Stimulated activated memory B cell treated with anti-CD40 and anti-IgM and Interleukin-4, amounts not matched to agents 10 μg/mL and 1 μg/mL and 100 μg/mL, for 72 hours (primary cell): ENCODE measurements at places on chromosomes 3 and 15.

- ATAC-seq = no peak
Measured at GRCh38 chr3:9716801-9717555, 13.3 kb downstream of the CPNE9 start.

GRCh38 chr3:42749753-42750231, 23.3 kb downstream of the CCDC13 start:
- ATAC-seq = no peak

GRCh38 chr3:121998611-121999473, 23.2 kb downstream of the ILDR1 start:
- peak; percentile 62 for ATAC-seq

- ATAC-seq = no peak
Measured at GRCh38 chr3:136350132-136350531, 100.0 kb downstream of the PCCB start.

DNA sequence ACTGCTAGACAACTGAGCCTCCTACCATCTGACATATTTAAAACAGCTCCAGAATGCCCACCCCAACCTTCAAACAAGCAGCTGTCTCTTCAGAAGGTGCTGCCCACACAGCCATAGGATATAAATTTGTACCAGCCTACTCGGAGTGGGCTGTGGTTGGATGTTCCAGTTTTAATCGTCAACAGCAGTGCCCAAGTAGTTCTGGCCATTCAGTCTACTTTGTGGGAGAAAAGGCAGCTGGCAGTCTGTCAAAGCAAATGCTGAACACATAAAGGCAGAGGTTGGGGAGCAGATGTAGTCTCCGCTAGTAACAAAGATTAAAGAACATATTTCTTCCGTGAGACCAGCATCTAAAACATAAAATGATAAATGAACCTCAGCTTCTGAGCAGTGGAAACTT, 15.9 kb upstream of the ERC2 start:
- no peak for ATAC-seq

DNA sequence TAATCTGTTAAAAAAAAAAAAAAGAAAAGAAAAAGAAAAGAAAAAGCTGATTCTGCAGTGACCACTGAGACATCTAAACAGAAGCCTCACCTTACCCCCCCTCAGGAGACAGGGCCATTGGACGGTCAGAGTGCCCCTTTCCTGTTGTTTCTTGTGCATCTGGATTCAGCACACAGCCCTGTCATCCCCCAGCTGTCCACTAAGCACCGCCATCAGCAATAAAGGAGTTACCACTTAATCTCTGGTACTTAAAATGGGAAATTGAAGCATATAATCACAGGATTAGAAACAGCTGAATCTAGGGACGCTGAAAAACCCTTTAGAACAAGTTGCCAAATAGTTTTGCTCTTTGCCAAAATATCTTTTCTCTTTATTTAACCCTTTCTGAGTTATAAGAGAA, 62.5 kb downstream of the TRIM69 start:
- ATAC-seq = no peak

DNA sequence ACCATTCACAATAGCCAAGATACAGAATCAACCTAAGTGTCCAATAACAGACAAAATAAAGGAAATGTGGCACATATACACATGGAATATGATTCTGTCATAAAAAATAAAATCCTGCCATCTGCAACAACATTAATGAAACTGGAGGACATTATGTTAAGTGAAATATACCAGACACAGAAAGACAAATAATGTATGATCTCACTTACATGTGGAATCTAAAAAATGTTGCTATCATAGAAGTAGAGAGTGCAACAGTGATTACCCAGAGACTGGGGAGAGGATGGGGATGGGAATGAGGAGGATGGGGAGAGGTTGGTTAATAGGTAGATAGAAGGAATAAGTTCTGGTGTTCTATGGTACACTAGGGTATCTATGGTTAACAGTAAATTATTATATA, 28.7 kb downstream of the MRPL3 start:
- no peak for ATAC-seq

GRCh38 chr15:56957812-56958406, 39.5 kb downstream of the TCF12 start:
- no peak for ATAC-seq

DNA sequence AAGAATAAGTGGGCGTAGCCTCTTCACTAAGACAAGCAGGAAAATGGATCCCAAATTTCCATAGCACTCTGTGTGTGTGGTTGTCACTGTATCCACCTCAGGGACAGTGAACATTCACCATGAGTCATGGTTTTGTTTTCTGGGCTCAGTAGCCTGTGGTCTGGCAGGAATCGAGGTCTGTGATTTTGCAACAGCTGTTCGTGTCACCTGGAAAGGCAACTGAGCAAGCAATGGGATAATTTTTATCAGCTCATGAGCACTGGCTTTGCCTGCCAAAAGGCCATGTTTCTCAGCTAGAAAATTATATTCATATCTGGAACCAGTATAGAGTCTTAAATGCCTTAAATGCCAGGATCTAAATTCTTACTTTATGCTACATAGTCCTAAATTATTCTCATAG, 60.9 kb downstream of the STRIT1 start:
- ATAC-seq = no peak

DNA sequence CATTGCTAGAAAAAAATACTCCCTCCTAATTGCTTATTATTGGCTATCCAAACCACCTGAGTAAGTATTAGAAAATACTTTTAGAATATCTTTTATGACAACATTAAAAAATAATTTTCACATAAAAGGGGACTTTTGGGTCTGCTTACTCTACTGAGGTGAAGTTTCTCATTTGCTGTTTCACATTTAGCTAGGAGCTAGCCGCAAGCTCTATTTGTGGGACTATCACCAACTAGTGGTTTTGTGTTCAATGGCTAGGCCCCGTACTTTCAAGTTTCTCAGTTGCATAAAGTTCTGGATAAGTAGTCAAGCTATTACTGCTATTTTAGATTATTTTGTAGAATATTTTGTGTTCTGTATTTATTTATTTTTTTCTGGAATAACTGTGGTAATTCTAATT, 244.2 kb upstream of the SLITRK3 start:
- no peak for ATAC-seq

DNA sequence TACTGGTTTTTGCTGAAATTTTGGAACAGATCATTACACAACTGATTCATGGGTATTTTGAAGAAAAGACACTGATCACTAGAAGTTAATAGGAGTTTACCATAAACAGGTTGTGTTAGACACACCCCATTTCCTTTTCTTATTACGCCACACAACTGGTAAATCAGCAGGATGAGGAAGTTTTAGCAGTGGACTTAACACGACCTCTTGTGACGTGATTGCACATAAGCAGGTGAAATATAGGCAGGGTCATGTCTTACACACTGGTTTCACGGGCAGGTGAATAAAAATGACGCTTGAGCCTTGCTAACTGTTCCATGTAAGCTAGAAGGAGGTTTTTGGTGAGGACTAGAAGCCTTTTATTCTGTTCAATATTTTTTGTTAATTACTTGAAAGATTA, 27.1 kb upstream of the TPRG1 start:
- ATAC-seq = no peak

GRCh38 chr3:85875589-85875988, 916.8 kb downstream of the CADM2 start:
- no peak for ATAC-seq

- no peak for ATAC-seq
Measured at GRCh38 chr15:58257776-58258325, 119.7 kb downstream of the AQP9 start.

GRCh38 chr3:60920519-60920918, 330.7 kb downstream of the FHIT start:
- ATAC-seq = no peak

DNA sequence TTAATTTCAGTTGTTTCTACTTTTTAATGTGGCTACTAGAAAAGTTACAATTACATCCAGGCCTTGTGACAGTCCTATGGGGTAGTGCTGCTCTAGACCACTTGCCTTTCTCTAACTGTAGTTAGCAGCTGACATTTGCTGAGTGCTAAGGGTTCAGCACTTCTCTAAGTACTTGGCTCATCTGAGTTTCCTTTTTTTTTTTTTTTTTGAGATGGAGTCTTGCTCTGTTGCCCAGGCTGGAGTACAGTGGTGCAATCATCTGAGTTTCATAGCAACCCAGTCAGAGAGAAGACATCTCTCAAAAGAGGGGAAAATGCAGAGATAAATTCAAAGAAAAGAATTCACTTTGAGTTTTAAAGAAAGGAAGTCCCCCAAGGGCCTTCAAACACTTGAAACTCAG, 130.8 kb downstream of the MYLK start:
- ATAC-seq = no peak

DNA sequence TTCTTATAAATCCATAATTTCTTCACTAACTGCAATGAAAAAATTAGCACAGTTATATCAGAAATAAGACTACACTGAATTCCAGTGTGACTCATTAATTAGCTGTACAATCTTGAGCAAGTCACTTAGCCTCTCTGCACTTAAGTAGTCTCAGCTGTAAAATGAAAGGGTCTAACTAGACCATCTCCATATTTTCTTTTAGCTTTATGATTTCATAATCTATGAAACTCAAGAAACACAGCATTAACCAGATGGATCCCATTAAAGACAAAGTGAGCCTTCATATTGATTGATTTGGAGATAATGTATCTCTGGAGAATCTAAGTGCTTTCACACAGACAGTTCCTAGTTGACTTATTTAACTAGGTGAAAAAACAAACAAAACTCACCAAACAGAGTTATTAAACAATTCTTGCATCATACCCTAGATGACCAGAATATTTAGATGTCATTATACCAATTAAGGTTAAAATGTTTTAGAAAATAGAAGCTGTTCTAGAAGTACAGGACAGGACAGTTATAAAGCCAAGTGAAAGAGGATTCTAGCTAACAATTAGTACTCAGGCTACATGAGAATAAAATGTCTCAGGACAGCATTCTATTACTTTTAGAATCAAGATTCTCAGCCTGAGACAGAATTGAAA, 11.2 kb downstream of the CSNK1G1 start:
- ATAC-seq = no peak

GRCh38 chr3:160695003-160695402, 18.0 kb downstream of the ARL14 start:
- ATAC-seq = peak; percentile 36

DNA sequence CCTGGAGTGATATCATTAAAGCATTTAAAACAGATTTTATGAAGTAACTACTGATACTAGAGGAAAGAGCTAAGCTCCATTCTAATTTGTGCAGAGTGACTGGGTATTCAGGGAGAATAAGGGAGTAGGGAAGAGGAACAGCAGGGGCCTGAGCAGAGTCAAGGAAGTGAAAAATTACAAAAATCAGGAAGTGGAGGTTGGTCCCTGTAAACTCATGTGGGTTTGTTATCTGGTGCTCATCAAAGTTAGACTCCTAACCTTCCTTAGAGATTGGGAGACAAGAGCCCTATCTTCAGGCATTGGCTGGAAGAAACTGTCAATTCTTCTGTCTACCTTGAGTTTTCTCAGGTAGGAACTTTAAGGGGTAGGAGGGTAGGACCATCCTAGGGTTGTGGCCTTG, 82.5 kb downstream of the NEK11 start:
- no peak for ATAC-seq

- ATAC-seq = no peak
Measured at GRCh38 chr15:80587816-80588456, 107.2 kb upstream of the ABHD17C start.

DNA sequence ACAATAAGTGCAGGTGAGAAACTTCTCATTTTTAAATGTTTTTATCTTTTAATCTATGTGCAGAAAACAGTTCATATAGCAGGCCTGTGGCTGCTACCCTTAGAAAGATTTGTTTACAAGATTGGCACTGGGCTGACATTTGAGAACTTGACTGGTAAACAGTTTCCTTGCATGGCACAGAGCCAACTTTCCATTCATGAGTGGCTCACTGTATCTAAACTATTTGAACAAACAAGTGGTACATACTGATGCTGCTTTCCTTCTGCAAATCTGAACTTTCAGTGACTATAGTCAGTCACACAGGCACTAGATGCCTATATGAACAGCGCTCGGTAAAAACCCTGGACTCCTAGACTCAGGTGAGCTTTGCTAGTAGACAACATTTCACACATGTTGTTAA, 6.3 kb upstream of the GTPBP8 start:
- ATAC-seq = peak; percentile 55

DNA sequence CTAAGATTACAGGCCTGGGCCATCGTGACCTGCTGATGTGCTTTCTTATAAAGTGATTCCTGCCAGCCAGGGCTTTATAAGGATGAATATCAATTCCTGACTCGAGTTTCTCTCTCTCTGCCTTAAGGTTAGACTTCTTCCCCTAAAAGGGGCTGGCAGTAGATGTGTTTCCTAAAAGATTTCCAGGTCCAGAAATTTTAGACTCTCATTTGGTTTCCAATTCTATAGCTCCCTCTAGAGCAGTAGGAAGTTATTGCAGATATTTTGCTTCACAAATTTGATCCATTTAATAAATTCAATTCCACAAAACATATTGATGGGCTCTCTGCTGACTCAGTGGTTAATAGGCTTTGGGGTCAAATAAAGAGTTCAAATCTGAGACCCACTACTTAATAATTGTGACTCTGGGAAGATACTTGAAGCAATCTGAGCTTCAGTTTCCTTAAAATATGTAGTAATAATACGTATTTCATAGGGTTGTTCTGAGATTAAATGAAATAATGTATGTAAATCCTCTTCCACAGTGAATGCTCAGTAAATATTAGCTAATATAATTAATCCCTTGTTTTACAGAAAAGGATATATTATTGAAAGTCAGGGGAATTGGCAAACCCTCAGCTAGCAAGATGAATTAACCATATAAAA, 2.1 kb downstream of the TRIM69 start:
- ATAC-seq = no peak

GRCh38 chr15:92009162-92009561, 155.7 kb downstream of the SLCO3A1 start:
- ATAC-seq = no peak

- no peak for ATAC-seq
Measured at GRCh38 chr15:68709876-68710275, 110.8 kb downstream of the ANP32A start.

- no peak for ATAC-seq
Measured at GRCh38 chr15:98684436-98684835, 36.1 kb downstream of the IGF1R start.

GRCh38 chr3:113532698-113533533, 561 bp downstream of the SIDT1 start:
- peak; percentile 81 for ATAC-seq

DNA sequence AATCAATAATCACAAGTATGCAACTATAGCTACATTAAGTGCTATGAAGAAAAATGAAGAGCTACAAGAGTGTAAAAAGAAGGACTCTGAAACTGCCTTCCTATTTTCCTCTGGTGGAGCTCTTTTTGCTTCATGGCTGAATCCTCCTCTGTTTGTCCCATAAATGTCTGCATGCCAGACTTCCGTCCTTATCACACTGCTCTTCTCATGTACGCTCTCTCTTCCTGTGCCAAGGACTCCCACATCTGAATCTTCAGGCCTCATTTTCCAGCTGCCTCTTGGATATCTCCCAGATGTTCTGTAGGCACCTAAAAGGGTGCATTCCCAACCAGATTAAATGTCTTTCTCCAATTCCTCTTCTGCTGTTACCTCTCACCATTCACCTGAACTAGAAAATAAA, 123.7 kb downstream of the MECOM start:
- ATAC-seq = no peak
